Left renal cortex interstitium (tissue), 4 donors: ENCODE measurements at places on chromosomes 7 and 10.

DNA sequence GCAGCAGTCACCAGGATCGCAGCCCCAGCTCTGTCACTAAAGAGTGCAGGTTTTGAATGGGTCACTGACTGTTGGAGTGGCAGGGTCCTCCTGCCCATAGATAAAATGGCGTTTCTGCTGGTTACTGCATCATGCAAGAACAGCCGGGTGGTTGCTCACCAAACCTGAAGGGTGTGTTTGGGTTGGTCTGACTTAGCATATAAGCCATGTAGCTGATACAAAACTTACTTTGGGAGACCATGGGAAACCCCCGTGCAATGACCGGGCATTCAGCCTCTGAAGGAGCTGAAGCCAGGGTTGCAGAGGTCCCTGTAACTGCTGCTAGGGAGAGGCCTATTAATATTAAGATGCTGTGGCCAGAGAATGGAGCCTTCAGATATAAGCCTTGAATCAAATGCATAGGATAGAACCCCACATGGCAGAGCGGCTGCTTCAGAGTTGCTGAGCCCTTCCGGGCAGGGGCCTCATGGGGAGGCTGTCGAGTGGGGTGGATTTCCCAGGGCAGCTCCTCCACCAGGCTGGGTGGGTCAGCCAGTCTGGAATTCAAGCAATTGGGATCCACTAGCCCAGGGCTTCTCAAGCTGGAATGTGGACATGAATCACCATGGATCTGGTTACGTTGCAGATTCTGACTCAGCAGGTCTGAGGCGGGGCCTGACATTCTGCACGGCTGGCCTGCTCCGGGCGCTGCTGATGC is 70.9 kb upstream of the CTBP2 start:
- DNase-seq, result no peak

- DNase-seq, result no peak
Measured at GRCh38 chr10:122590153-122590552, 29.6 kb downstream of the DMBT1 start.

- no peak for DNase-seq
Measured at GRCh38 chr7:4188651-4189050, 493.4 kb upstream of the FOXK1 start.

DNA sequence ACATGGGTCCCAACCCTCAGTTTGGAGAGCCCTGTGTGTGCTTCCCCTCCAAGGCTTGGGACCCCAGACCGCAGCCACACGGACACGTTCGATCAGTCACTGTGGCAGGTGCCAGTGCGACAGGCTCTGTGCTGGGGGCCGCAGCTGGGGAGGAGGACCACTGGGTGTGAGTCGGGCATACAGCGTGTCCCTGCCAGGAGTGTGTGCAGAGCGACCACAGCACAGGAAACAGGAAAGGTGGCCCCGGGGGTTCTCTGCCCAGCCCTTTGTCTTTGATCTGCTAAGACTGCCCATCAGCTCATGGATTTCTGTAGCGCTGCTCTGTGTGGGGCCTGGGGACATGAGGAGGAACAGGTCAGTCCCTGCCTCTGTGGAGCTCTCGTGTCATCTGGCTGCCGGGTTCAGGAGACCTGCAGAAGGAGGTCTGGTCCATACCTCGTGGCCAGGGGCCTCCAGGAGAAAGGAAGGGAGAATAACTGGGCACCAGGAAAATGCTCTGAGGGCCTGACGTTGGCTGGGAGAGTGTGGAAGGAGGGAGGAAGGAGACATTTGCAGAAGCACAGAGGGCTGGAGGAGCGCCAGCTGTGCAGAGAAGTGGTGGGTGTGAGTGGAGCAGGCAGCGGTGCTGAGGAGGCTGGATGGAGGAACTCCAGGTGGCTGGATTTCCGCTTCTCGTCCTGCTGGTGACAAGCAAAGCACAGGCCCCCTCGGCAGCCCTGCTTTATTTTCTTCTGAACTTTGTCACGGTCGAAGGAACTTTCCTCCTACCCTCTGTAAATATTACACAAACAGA is 4.1 kb downstream of the NUDT1 start:
- no peak for DNase-seq

DNA sequence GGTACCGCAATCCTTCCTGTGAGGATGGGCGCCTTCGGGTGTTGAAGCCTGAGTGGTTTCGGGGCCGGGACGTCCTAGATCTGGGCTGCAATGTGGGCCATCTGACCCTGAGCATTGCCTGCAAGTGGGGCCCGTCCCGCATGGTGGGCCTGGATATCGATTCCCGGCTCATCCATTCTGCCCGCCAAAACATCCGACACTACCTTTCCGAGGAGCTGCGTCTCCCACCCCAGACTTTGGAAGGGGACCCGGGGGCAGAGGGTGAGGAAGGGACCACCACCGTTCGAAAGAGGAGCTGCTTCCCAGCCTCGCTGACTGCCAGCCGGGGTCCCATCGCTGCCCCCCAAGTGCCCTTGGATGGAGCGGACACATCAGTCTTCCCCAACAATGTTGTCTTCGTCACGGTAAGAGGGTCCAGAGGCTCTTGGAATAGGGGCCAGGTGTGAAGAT is 1.7 kb downstream of the MEPCE start:
- DNase-seq, result no peak

- DNase-seq, result no peak
Measured at GRCh38 chr10:29839826-29840515, 205.2 kb upstream of the SVIL start.

DNA sequence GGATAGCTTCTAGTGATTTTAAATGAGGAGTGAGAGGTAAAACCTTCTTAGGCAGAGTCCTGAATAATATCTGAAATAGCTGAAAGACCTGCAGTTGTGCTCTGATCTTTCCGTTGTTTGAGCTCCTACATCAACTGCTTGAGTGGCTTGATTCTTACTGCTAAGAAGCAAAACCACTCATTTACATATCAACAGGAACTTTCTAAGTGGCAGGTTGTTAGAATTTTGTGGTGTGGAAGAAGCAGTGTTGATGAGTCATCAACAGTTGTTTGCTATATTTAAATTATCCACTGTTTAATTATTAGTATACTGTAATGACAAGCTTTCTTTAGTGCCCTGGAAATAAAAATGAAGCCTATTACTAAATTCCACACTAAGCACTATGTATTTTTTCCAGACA is 689.5 kb downstream of the DNAJB9 start:
- DNase-seq, result no peak
